NCI-H460 (cell line): ENCODE measurements at places on chromosomes 4 and X. TPM values are rescaled to one million over a fixed set of nuclear protein-coding genes. Genes with fewer than 3 reads are reported as not detected.

Gene GLRA3
- total RNA-seq, result 0.09 and 0.15 TPM in 2 replicates

Gene CT55
- not detected in 2 replicates for total RNA-seq

Gene BEND2
- total RNA-seq, result not detected in 2 replicates

Gene TCEAL6
- total RNA-seq, result not detected in 2 replicates

Gene TSC22D3
- total RNA-seq, result 53.9 and 57.7 TPM in 2 replicates

Gene KCNE5
- total RNA-seq, result 0.32 TPM in 2 replicates

Gene CD38
- 0.02 TPM in 1 of 2 replicates, not detected in the other for total RNA-seq

Gene DNAAF6
- not detected in 2 replicates for total RNA-seq

Gene ODAM
- not detected in 2 replicates for total RNA-seq

Gene LONRF3
- total RNA-seq, result 9.1 and 11.8 TPM in 2 replicates

Gene F11
- total RNA-seq, result not detected in 2 replicates

Gene RHOXF1
- total RNA-seq, result not detected in 2 replicates

Gene GPR34
- 0.17 and 0.32 TPM in 2 replicates for total RNA-seq

Gene HAND2
- not detected in 2 replicates for total RNA-seq

Gene TRAM1L1
- total RNA-seq, result 4.0 and 4.2 TPM in 2 replicates

Gene RAB39B
- 47.7 TPM in 2 replicates for total RNA-seq

Gene WAS
- 0.20 TPM in 1 of 2 replicates, not detected in the other for total RNA-seq

Gene NLGN3
- total RNA-seq, result 0.58 and 0.69 TPM in 2 replicates
